Midbrain (tissue), 1 donor: ENCODE measurements at places on chromosomes 7 and 10.

GRCh38 chr10:119138346-119139306, 26.9 kb downstream of the SFXN4 start:
- no peak for DNase-seq

DNA sequence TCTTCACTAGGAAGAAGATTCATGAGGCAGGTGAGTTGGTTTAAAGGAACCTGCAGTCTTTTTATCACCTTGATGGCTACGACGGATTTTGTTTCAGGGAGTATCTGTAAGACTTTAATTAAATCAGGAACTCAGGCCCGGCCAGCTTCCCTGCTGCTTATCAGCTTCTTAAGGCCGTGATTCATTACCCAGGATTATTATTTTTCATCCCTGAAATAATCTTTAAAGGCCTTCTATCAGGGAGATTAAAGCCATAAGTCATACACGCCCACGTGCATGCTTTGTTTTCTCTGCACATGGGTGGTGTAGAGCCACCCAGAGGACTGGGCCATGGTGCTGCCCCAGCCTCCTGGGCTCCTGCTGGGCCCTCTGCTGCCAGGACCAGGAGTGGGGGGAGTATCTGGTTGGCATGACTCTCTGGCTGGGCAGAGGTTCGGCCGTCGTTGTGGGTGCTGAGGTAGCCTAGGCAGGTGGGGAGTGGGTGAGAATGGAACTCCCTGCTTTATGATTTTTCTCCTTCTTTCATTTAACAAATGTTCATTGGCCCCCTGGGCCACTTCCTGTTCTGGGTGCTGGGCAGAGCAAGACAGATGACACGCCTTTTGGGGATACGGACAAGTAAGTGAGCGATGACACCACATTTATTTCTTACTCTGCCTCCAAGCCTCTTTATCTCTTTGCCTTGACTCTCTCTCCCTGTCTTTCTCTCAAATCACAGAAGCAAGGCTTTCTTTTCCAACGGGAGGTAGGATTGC, 39.0 kb upstream of the PCBD1 start:
- no peak for DNase-seq

DNA sequence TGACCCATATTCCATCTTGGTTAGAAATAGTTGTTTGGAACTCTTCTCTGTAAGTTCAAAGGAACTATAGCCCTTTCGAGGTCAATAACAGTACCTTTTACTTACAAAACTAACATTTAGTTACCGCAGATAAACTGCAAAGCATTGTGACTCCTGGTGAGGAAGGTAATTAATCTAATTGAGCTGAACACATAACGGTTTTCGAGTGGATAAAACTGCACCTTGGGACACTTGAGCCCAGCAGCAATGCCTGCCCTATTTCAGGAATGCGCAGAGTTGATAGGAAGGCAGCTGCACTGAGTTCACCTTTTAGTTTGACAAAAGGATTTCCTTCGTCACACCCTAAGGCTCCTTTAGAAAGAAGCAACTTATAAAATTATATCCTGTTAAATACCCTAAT, 75.4 kb downstream of the JAZF1 start:
- DNase-seq, result no peak

DNA sequence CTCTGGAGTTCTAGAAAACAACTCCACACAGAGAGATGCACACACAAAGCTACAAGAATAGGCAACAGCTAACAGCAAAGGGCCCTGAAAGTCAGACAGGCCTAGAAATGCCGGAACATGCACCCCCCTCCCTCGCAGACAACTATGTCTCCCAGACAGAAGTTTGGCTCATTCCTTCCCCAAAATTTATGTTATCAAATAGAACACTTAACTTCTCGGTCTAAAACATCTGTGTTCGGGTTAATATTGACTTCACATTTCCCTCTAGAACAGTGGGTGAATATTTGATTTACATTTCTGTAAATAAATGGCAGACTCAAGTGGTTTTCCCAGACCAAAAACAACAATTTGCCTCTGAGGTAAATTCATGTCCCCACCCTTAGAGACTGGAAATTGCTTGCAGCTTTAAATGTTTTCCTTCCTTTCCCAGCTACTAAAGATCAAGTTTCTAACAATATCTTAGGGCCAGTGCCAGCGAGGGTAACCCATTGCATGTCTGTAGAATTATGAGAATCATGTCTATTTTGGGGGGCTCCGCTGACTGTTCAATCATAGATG, 92.5 kb upstream of the INHBA start:
- DNase-seq, result no peak

- peak; percentile 17 for DNase-seq
Observed at GRCh38 chr7:55086413-55087201, 67.8 kb downstream of the EGFR start.

DNA sequence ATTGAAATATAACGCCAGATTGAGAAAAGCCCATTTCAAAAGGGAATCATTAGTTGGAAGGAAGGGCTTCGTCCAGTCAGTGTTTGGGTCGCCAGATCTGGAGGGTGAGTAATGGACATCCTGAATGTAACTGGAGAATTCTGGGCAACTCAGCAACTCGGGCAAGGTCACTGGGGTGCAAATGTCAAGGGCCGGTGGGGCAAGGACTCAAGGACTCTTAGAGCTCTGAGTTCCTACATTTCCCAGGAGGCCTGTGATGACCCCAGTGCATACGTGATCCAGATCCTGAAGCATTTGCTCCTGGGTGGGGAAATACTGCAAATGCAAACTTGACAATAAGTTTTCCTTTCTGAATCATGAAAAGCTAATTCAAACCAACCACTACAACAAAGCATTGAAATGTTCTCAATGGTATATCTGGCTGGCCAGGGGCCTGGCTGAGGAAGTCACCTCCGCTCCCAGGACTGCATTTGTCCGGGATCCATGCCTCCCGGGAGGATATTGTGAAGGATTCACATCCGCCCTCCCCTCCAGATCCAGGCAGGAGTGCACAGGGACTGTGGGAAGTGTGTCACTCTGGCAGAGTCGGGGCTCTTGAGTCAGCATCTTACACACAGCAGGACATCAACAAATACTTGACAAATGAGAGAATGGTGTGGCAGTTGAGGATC, 164.0 kb downstream of the FANK1 start:
- DNase-seq, result no peak

DNA sequence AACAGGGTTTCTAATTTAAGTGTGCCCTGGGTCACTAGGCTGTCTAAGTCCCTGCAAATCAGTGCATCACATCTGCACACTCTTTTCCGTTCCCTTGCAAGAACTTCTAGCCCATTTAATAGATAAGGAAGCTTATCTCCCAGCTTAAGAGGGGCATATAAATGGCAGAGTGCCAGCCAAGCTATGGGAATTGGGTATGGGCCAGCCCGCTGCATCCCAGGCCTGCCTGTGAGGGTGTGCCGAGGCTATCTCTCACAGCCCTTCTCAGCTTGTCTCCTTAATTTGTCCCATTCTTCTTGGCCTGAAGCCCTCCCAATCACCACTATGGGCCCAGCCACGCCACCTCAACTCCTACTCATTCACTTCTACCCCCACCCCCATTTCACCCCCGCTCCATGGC, 14.7 kb downstream of the AQP1 start:
- DNase-seq, result no peak

DNA sequence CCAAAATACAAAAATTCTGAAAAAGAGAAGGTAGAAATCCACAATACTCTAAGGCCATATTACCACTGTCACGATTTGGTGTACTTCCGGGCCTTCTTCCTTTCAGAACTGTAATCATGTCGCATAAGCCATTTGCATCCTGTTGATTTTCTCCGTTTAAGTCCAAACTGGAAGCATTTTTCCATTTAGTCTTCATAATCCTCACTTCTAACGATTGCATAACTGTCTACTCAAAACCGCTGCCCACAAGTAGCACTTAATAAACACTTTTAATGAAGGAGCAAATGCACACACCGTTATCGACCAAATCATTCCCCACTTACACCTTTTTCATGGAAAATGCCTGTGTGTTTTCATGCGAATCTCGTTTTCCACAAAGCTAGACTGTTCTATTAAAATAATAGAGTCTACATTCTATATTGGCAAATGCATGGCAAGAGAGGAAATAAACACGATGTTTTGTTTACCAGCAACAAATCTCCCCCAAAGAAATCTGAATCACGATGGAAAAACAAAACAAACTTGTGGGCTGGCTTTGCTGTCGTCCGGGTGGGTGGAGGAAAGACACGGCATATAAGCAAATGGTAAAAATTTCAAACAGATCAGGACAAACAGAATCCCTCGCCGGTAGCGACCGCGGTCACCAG, 1.0 kb downstream of the ATE1 start:
- no peak for DNase-seq

DNA sequence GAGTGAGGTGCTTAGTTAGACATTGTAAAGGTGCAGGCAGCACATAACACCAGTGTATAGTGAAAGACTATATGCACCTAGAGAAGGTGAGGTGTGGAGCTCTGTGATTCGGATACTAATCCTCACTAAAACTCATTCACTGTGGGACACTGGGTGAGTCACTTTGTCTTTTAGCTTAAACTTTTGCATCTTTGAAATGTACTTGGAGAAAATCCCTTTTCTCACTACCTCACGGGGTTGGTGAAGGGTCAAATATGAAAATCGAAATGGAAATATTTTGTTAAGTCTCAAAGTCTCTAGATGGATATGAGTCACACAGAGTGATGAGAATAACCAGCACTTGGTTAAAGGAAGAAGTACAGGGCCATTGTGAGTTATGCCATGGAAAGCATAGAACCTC, 38.0 kb downstream of the MDFIC start:
- DNase-seq, result no peak

DNA sequence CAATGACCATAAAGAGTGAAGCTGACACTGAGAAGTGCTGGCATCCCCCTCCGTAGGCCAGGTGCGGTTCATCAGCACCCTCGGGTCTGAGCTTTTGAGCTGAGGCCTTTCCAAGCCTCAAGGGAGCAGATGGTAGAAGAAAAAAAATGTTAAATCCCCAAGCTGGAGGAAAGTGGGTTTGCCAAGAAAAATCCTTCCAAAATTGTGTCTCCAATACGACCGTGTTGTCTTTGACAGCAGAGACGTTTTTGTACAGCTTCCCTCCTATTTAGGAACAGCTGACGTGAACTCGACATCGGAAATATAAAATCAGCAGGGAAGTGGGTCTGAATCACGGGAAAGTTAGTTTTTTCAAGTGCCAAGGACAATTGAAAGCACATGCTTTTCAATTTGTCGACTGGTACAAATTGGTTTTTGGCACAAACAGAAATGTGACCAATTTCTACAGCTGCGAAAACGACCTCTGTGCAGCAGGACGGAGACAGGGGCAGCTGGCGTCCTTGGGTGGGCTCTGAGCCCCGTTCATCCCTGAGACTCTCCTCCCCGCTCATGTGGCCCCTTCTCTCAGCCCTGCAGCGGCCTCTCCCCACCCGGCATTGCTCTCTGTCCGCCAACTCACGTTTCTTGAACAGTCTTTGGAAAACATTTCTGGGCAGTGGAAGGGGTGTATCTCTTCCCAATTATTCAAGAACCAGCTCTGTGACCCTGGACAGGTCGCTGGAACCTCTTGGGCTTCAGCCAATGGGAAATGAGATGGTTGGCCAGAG, 89.9 kb downstream of the PAXIP1 start:
- peak; percentile 28 for DNase-seq

DNA sequence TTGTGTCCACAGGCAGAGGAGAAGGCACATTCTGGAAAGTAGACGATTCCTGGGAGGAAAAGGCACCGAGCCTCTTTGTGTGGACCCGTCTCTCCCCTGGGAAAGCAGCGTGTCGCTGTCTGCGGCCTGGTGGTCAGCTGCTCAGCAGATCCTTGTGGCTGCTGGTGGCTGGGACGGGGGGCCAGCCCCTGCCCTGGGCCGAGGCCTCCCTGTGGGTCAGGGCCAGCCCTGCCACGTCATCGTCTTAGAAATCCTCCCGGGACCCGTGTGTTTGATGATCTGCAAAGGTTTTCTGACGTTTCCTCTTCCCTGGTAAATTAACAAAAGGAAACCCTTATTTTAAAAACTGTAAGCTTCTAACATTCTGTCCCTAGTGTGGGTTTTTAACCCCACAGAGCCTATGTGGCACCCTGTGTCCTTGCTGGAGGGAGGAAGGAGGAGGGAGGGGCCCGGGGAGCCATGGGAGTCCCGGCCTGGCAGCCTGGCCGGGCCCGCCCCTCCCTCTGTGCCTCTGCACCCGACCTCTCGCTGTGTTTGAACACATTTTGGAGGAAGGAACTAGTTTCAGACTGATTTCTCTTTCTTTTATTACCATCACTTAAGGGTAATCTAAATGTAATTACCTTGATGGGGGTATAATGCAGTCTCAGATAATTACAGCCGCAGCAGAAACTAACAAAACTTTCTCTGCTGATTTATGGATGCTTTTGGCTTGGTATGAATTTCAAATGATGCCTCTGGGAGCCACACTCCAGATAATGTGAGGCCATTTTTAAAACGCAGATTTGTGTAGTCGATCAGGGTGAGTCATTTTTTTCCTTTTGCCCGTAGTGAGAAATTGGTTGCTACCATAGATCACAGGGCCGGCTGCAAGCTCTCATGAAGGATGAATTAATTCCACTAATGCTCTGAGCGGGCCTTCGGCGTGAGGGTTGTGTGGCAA, 85.5 kb downstream of the NKX6-2 start:
- DNase-seq, result no peak

- no peak for DNase-seq
Observed at GRCh38 chr10:100501423-100501822, 18.2 kb downstream of the SEC31B start.

- no peak for DNase-seq
Observed at GRCh38 chr10:19640566-19641263, 175.5 kb upstream of the PLXDC2 start.

DNA sequence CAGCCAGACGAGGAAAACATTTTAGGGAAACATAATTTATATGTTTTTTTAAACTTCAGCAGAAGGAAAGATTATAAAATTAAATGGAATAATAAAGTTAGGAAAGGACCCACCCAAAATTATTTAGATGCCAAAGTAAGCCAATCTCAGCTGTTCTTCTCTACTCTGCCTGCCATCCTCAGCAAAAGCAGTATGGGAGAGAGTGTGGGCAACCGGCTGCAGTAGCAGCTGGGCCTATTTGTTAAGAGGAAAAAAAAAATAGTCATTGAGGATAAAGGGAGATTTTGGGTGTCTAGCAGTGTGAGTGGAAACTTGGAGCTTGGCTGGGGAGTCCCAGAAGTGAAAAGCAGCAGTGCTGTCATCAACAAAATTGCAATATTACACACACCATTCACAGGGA, 15.4 kb downstream of the SEMA3E start:
- DNase-seq, result no peak

DNA sequence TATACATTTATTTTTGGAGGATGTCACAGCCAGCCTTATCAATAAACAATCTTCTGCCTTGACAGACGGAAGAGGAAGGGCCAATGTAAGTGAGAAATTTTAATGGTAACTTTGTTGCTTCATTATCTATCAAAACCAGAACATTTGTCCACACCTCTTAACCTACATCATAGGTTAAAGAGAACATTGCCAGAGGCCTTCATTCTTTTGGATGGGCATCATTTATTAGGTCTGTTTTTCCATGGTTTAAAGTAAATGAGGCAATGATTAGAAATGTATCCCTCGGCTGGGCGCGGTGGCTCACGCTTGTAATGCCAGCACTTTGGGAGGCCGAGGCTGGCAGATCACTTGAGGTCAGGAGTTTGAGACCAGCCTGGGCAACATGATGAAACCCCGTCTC, 29.5 kb upstream of the PAPSS2 start:
- DNase-seq, result no peak

GRCh38 chr7:116384936-116385635, 114.5 kb upstream of the CAV2 start:
- no peak for DNase-seq
